Prostate gland (tissue), 2 donors: ENCODE measurements at places on chromosomes 6 and 20. TPM values are rescaled to one million over a fixed set of nuclear protein-coding genes. Genes with fewer than 3 reads are reported as not detected.
A peak's percentile ranks its signal among the peaks of the same experiment; 100 is the strongest.

DNA sequence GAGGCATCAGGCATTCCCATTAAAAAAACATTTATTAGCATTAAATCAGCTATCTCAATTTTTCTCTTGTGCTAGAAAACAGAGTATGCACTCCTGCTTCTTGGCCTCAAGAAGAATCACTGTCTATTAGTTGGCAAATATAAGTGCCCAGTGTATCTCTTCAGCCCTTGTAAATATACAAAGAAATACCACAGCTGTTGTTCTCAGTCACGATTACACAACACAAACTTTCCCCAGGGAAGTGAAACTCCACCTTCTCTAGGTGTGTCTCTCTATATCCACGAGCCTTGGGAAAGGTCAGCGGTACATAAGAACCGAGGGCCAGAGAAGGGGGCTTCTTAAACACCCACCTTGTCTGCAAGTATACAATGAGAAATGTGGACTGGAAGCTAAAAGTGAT is 194.7 kb downstream of the PKHD1 start:
- no peak for DNase-seq

Gene ZNF165
- total RNA-seq = 1.8 TPM

DNA sequence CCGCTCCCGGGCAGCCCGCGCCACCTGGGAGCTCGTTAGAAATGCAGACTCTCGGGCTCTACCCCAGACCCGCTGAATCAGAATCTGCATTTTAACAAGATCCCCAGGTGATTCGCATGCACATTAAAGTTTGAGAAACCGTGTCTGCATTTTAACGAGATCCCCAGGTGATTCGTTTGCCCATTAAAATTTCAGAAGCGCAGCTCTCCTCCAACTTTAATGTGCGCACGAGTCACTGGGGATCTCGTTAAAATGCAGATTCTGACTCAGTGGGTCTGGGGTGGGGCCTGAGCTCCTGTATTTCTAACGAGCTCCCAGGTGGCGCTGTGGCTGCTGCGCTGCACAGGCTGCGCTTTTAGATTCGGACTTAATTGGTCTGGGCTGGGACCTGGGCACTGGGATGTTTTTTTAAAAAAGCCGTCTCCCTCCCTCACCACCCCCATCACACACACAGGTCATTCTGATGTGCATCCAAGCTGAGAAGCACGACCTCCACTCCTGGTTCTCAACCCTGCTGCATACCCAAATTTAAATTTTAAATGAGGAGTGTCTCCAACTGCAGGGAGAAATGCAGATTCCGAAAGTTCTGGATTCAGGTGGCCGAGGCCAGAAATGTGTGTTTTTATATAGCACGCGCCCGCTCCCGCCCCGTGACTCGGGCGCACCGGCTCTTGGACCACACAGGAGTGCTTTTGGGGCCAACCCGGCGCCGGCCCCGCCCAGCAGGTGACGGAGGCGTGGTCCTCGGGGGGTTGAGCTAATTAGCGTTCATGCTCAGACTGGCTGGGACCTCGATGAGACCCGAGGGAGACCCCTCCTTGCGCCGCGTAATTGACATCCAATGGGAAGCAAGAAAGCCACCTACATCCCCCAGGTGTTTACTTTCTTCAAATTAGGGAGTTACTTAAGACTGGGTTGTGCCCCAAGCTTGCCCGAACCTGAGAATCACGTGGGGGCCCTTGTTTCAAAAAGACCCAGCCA is 85.8 kb downstream of the ZFP64 start:
- DNase-seq = peak; percentile 26

Gene ERVFRD-1
- not detected for total RNA-seq

- DNase-seq = no peak
These were observed 692.8 kb downstream of the EPM2A start for GRCh38 chr6:145042559-145042958.

- no peak for DNase-seq
These were observed 12.1 kb upstream of the NTSR1 start for GRCh38 chr20:62696434-62696957.

- no peak for DNase-seq
These were observed 553.0 kb downstream of the CD109 start for GRCh38 chr6:74248966-74249365.
